ENCODE measurements at places on chromosomes 7 and 10.

GRCh38 chr7:1663857-1664651 is 6.0 kb upstream of the ELFN1 start:
- no peak for DNase-seq

GRCh38 chr7:9022456-9022855 is 589.0 kb downstream of the NXPH1 start:
- DNase-seq, result no peak

- no peak for DNase-seq
These were observed 278.0 kb downstream of the TNS3 start for GRCh38 chr7:47303695-47304453.

GRCh38 chr7:64890761-64891362 is 12.2 kb upstream of the ZNF273 start:
- DNase-seq, result no peak

DNA sequence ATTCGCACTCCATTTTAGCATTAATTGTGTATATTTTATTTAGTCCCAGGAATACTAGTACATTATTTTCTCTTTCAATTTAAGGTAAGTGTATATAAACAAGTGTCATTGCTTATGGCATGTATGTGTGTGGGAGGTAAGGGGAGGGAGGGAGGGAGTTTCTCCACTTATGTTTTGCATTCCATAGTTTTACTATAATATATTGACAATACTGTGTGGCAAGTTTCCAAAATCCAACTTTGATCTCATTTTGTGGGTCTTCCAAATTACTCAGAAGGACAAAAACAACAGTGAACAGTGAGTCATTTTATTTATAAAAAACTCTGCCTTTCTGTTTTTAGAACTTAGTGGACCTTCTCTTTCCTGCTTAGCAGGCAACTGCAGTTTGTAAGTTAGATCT is 102.3 kb upstream of the SEMA3E start:
- no peak for DNase-seq

DNA sequence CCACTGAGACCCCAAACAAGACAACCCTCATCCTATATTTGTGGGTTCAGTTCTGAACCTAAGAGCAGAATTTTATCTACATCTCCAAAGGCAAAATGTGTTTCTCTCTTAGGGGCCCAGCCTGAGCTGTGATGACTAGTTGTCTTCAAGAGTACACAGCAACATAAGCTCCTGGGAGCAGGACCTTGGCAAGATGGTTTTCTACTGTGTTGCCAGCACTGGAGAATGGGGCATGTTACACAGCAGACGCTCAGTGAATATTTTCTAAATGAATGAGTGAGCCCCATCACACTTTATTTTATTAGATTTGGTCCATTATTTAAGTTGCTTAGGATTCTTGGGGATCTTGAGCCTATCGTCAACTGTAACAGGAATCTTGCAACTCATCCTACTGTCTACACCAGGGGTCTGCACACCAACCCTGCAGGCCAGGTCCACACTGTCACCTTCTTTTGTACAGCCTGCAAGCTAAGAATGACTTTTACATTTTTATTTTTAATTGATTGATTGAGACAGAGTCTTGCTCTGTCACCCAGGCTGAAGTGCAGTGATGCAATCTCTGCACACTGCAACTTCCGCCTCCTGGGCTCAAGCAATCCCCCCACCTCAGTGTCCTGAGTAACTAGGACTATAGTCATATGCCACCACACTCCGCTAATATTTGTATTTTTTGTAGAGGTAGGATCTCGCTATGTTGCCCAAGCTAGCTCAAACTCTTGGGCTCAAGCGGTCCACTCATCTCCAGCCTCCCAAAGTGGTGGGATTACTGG is 347.1 kb downstream of the FGFR2 start:
- DNase-seq, result no peak

- DNase-seq, result peak; percentile 43
These were observed 209.6 kb downstream of the KIAA1217 start for GRCh38 chr10:24418532-24418931.

DNA sequence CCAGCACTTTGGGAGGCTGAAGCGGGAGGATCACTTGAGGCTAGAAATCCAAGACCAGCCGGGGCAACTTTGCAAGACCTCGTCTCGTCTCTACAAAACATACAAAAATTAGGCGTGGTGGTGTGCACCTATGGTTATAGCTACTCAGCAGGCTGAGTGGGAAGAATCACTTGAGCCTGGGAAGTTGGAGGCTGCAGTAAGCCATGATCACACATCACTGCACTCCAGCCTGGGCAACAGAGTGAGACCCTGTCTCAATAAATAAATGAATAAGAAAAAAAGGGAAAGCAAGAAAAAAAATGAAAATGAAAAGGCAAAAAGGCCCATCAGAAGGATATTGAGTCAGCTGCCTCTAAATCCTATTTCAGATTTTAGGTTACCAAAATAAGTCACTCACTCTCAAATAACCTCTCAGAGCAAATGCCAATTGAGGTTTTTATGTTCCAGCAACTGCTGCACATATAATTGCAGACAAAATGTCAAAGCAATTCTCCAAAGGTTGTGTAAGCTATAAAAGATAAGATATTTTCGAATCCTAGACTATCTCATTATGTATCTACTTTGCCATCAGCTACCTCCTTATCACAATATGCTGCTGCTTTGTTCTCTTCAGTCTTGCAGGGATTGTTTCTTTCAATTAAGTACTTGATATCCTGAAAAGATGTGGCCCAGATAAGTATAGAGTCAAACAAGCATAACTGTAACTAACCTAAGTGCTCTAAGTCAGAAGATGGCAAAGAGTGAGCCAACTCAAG is 4.7 kb downstream of the BAZ1B start:
- no peak for DNase-seq

GRCh38 chr10:103812432-103812831 is 42.9 kb downstream of the SH3PXD2A start:
- no peak for DNase-seq

DNA sequence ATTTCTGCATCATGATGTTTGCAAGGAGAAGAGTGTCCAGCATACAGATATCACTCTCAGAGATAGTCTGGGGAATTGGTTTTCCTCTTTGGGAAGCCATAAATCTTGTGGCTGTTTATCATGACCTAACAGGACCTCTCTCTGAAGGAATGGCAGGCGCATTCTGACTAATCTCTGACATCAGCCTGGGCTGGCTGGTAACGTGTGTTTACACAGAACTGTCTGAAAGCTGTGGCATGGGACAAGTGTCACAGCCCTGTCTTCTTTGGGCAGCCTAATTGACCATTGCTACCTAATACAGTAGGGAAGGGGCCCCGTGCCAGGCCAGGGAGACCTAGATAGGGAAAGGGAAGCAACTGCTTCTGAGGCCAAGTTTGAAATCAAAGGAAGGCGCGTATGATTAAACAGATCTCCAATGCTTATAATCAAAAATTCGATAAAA is 73.9 kb upstream of the CABCOCO1 start:
- DNase-seq, result peak; percentile 50

DNA sequence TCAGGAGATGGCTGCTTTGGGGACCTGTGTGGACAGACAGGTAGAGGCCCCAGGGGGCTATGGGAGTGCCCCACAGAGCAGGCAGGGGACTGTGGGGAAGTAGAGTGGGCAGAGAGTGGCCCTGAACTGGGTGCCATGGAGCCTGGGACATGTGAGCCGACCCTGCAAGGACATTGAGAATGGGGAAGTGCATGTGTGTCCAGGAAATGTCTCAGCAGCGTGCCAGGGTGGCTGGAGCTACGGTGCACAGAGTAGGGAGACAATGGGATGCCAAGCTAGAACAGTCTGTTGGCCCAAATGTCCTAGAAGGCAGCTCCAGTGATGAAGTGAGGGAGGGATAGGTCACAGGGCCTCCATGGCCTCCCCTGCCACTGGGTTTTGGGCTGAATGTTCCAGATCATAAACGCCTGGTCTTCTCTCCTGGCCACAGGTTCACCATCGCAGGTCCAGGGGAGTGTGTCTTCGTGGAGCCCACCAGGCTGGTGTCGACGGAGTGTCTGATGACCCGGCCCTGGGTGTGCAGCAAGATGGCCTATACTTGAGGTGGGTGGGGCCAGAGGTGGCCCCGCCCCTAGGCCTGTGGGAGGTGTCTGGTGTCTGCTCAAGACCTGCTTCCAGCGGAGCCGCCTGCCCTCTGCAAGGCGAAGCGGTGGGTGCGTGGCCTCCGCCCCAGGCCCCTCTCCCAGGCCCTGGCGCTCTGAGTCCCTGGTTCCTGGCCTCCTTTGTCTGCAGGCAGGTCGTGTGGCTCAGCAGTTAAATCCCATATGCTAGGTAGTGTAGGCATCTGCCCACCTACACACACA is 20.5 kb downstream of the CLEC2L start:
- DNase-seq, result no peak

DNA sequence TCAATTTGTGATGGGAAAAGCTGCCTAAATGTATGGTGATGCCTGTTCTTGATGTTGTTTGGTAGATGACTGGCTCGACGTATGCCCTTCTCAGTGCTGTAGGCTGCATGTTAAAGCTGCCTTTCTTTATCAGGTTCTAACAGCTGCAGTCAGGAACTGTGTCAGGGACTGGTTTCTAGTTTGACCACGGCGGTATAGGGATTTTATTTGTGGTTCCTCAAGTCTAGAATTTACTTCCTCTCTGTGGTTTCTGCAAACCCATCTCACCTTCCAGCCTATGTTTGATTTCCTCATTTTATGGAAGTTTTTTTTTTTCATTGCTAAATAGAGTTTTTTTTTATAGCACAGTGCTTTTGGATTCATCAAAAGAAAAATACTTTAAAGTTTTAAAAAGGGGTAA is 26.5 kb downstream of the LMTK2 start:
- peak; percentile 28 for DNase-seq

- DNase-seq, result no peak
These were observed 70.8 kb downstream of the GRK5 start for GRCh38 chr10:119278126-119278709.

DNA sequence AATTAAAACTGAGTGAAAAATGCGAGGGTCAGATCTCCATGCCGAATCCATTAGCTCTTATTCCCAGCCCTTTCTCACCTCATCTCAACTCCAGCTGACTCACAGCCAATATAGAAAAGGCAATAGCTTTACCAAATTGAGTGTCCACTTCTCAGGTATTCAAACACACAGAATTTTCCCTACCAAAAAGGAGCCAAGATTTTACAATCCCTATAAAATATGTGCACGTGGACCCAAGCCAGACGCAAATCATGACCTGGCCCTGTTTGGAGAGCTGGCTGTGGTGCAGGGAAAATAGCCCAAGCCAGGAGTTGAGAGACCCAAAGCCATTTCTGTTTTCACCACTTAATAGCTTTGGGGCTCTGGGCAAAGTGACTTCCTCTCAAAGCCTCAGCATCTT is 379.7 kb upstream of the AUTS2 start:
- no peak for DNase-seq

DNA sequence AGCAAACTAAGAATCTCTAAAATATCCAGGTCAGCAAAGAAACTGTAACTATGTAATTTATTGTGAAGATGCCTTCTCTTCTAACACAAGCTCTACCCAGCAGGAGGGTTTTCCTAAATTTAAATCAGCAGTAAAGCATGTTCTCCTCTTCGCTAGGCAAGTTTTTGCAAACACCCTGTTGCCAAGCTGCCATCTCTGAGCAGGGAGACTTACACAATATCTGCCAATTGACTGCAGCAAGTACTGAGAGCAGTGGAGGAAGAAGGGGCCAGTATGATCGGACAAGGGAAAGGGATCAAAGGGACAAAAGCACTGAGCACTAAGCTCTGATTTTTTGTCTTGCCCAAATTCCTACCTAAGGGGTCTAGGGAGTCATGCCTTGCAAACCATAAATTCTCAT is 16.0 kb upstream of the LANCL2 start:
- DNase-seq, result no peak

- no peak for DNase-seq
These were observed 55.2 kb upstream of the EZH2 start for GRCh38 chr7:148939128-148939755.

DNA sequence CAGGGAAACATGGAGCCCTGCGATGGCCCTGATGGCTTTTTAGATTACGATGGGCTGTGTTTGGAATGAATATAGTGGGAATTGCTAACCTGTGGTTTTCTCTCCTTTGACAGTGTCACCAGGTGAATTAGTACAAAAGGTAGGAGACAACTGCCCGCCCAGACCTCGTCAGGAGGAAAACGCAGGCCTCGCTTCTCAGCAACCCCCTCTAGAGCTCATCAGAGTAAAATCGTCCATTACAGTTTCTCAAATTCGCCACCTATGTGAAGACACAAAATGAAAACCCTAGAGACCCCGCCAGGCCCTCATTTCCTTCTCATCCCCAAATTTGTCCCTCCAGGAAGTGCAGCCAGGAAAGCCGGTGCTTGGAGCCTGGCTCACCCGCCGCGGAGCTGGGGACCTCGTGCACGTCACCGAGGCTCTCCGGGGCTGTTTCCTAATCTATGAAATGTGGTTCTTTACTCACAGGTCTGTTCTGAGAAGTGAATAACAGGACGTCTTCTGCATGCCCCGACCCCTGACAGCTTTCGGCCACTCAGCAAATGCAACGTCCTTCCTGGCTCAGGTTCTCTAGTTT is 143.7 kb downstream of the VIPR2 start:
- DNase-seq, result no peak

DNA sequence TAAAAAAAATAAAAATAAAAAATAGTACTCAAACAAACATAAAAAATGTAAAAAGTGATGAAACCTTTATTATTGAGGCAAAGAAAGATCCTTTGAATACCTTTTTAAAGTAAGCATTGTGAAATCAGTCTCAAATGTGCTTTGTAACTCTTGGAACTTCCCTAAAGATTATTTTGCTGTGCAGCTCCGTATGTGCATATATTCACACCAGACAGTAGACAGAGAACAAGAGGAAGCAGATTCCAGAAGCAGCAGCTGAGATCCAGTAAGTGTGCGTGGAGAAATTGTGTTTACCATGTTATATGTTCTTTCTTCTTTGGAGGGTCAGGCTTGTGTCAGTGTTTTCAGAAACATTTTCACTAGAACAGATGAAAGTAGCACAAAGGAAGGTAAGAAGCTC is 324.9 kb downstream of the AGMO start:
- no peak for DNase-seq

GRCh38 chr7:21617916-21618390 is 75.1 kb downstream of the DNAH11 start:
- DNase-seq, result peak; percentile 96

DNA sequence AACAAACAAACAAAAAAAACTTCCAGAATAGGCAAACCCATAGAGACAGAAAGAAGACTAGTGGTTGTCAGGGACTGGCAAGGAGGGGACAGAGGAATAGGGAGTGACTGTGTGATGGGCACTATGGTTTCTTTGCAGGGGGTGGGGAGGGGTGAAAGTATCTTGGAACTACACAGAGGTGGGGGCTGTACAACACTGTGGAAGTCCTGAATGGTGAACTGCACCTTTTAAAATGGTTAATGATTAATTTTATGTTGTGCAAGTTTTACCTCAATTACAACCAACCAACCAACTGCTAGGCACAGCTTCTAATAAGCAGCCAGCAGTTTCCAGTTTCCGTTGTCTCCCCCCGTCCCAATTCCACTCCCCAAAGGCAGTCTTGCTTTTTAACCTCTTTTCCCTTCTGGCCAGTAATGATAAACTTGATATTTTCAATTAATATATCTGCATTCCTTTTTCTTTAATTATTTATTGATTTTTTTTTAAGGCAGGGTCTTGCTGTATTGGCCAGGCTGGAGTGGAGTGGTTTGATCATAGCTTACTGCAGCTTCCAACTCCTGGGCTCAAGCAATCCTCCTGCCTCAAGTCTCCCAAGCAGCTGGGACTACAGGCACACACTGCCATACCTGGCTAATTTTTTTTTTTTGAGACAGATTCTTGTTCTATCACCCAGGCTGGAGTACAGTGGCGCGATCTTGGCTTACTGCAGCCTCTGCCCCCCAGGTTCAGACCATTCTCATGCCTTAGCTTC is 46.8 kb downstream of the HIP1 start:
- DNase-seq, result no peak

GRCh38 chr10:1169981-1170866 is 114.0 kb downstream of the WDR37 start:
- no peak for DNase-seq
